ENCODE measurements at places on chromosomes 4 and X.

DNA sequence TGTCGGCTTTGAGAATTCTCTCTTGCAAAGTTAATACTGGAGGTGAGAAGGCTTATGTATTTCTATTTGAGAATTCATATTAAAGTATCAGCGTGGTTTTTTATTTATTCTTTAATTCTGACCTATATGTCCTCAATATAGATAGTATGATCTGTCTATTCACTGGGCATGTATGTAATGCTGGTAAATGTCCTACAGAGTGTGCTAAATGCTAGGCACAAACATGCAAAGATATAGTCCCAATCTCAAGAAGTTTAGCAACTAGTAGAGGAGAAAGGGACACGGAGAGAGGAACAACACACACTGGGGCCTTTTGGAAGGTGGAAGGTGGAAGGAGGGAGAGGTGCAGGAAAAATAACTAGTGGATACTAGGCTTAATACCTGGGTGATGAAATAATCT, 11.0 kb upstream of the BMPR1B start:
- no peak for DNase-seq

GRCh38 chrX:39725928-39726619, 371.7 kb downstream of the BCOR start:
- DNase-seq = no peak

GRCh38 chrX:38870361-38870895, 69.2 kb downstream of the MID1IP1 start:
- no peak for DNase-seq

GRCh38 chr4:90951037-90951436, 823.8 kb downstream of the CCSER1 start:
- no peak for DNase-seq

DNA sequence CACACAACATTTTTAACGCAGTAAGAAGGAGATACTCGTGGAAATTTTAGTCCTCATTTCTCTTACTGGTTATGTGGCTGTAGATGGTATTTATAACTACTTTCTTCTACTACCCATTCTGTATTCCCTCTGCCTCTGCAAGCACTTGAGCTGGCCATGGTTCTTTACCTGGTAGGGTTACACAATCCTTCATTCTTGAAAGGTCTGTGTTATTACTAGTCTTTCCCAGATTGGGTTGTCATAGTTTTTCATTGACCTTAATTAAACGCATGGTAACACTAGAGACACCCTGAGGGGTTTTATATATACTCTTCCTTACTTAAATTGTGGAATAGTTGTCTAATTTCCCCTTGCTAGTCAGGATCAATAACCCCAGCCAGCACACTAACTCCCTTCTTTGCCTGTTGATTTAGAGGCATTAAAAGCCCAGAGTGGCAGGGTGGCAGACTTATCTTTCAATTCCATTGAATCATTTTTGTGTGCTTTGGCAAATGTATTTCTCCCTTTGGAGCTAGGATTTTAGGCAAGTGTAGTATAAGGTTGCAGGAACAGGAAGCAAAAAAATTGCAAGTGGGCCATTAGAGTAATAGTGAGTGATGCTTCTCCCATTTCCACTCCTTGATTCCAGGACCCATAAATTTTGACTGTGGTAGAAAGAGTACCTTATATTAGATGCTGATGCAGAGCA, 113.6 kb upstream of the EMCN start:
- no peak for DNase-seq

DNA sequence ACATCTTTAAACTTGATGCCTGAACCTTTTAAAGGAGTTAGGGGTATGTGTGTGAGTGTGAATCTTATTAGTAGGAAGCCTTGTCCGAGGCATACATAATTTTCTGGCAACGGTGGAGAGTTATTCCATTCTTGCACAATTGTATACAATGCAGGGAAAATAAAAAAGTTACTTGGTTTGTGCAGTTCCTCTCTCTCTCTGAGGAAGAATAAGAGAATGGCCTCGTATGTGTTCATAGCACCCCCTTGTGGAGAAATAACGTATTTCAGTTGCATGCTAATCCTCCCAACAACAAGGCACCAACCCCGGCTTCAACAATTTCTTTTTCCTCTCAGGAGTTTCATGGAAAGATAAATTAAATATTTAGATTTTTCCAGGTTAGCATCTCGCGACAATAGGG, 33.7 kb upstream of the FGF13 start:
- no peak for DNase-seq

- no peak for DNase-seq
Measured at GRCh38 chrX:123673813-123674212, 59.0 kb downstream of the THOC2 start.

GRCh38 chrX:32267796-32268195, 943.6 kb downstream of the DMD start:
- DNase-seq = no peak

DNA sequence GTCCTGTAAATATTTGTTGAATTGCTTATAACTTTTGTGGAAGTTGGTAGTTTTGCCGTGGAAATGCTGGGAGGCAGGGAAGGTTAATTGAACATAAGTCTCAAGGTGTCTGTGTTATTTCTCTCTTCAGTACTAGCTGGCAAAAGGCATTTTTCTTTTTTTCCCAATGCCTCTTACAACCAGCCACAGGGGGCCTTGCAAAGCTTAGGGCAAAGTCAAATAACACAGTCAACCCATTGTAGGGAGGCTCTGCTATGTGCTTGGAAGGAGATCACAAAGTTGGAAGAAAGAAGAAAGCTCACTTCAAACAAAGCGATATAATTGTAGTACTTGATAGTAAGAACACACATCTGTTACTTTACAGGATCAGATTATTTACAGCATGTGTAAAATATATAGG, 802.6 kb downstream of the PDHA2 start:
- DNase-seq = no peak

DNA sequence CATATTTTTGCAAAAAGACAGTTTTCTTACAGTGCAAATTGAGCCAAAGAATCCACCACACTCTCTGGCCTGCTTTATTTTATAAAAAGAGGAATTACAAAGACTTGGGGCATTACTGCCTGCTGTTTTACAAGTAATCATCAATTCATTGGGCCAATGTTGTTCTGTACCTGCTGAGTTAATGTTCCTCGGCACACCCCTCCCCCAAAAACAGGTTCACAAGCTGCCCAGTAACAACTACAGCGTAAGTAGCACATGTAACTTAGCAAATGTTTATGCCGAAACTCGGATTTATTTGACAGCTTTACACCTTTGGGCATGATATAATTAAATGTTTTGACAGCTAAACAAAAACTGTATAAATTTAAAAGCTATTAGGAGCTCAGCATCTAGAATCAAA, 214.6 kb upstream of the MAB21L2 start:
- no peak for DNase-seq

GRCh38 chrX:24014388-24015018, 12.5 kb downstream of the KLHL15 start:
- peak; percentile 17 for DNase-seq

DNA sequence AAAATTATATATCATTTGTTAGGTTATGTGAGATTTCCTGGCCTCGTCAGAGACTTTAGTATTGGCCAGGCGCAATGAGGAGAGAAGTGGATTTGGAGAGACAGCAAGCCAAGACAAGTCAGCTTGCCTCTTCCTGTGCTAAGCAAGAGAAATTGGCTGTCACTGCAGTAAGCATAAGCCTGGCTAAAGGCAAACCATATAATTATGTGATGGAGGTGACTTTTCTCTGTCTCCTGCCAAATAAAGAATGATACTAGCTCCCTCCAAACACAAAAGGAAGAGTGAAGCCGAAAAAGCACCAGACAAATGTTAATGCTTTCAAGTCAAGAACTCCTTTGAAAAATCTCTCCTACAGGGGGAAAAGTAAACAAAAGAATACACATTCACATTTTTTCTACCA, 2246.0 kb downstream of the ARAP2 start:
- DNase-seq = no peak

DNA sequence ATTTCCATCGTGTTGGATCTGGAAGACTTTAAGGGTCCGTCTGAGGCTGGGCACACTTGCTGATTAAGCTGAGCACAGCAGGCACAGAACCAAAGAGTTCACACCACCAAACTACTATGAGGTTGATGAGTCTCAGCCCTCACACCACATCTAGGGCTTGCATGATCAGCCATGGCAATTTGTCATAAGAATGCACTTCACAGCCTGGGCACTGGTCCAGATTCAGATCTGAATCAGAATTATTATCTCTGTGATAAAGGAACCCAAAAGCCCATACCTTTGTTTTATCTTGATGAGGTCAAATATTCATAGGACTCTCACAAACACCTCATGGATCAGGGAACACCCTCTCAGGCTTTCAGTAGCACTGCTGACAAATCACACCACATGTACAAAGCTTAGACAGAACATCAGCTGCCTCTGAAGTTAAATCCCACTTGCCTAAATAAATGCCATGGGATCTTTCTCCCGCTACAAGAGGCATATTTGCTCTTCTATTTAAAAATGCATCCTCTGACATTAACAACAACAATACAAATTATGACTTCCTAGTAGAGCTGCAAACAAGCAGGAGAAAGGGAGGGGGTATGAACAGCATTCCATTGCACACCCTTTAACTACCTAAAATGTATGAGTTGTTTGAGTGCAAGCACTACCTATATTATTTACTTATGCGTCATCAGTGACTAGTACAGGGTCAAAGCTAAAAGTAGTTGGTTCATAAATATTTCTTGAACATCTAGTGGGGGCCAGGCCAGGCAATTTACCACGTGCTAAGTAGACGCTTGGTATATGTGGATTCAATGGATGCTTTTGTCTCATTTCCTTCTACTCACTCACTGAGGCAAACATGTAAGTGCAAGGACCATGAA, 186.3 kb upstream of the FGF13 start:
- no peak for DNase-seq

- DNase-seq = no peak
Measured at GRCh38 chrX:55107911-55108310, 19.1 kb downstream of the PAGE2 start.

GRCh38 chrX:1754077-1754476, 139.2 kb downstream of the ASMT start:
- no peak for DNase-seq

DNA sequence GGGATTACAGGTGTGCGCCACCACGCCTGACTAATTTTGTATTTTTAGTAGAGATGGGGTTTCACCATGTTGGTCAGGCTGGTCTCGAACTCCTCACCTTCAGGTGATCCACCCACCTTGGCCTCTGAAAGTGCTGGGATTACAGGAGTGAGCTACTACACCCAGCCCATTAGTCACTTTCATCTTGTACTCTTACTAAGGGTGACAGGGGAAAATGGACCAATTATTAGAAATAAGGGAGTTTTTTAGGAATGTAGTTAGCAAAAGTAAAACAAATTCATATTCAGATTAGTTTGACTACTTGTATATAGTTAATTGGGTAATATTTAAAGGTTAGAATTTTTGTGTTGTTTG, 26.1 kb downstream of the SMARCA5 start:
- no peak for DNase-seq

DNA sequence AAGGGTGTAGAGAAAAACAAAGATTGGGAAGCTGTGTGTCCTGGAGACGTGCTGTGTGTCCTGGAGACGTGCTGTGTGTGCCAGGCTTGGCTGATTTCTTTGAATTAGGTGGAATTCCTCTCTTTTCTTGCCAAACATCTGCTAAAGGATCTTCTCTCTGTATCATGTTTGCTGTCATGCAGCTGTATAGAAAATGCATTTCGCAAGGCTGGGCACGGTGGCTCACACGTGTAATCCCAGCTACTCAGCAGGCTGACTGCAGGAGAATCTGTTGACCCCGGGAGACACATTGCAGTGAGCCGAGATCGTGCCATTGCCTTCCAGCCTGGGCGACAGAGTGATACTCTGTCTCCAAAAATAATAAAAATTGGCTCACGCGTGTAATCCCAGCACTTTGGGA, 187.0 kb downstream of the CRLF2 start:
- DNase-seq = no peak

- DNase-seq = no peak
Measured at GRCh38 chrX:17919896-17920446, 58.9 kb upstream of the RAI2 start.

GRCh38 chr4:188959424-188959823, 820.2 kb downstream of the TRIML1 start:
- DNase-seq = no peak

DNA sequence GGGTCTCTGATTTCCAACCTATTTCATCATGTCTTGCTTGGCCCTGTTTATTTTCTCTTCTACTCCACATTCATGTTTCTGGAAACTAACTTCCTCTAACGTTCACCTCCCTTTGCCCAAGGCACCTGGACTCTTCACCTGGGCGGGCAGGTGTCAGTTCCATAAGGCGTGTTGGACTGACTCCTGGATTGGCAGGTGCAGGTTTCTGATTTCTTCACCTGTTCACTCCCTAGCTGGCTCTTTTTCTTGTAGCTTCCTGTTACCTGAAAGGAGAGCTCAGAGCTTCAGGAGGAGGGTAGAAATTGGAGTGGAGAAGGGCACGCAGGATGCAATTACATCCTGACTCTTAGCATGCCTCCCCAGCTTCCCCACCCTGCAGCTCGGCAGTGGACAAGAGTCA, 350.8 kb upstream of the KLF3 start:
- DNase-seq = no peak

DNA sequence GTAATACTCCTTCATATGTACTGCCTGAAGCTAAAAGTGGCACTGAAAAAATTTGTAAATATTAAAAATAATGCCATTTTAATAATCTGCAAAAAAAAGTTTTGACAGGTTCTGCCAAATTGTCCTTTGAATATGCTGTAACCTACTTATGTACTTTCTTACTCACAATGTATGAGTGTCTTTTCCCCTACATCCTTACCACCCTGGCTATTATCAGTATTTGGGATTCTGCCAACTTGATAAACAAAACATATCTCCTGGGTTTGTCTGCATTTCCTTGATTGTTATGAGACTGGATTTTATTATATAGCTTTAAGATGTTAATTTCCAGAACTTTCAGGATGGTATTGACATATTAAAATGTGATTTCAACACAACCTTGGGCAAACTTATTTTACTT, 187.9 kb downstream of the CHM start:
- DNase-seq = no peak

All from activated T-helper 9 cell treated with anti-CD3 and anti-CD28 coated beads, Interleukin-2, amount 50 U/mL, for 16 hours (primary cell).